Mesenchymal stem cell (in vitro differentiated cells and primary cell): ENCODE measurements at places on chromosomes 2 and 18.
A peak's percentile ranks its signal among the peaks of the same experiment; 100 is the strongest.

DNA sequence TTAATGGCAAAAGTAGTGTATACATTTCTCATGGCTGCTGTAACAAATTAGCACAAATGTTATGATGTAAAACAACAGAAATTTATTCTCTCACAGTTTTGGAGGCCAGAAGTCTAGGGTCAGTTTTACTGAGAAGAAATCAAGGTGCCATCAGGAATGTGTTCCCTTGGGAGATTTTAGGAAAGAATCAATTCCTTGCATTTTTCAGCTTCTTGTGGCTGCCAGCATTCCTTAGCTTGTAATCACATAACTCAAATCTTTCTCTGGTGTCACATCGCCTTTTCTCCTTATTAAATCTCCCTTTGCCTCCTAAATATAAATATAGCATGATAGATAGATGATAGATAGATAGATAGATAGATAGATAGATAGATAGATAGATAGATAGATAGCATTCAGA lies 307.0 kb upstream of the REG3G start:
- peak; percentile 31 for DNase-seq
- H3K27me3 ChIP-seq, result no peaks in the 10 kb centered on the region
- H3K4me3 ChIP-seq, result no peak overlapping the region
- peak overlapping the region; percentile 77 for H3K27ac ChIP-seq

- H3K4me3 ChIP-seq, result peak overlapping the region; percentile 47
- peaks cover 5% of the 10 kb centered on the region for H3K4me1 ChIP-seq
- DNase-seq, result no peak
- H3K27ac ChIP-seq, result no peak overlapping the region
Measured at GRCh38 chr2:128196026-128196425, 105.0 kb downstream of the UGGT1 start.

- H3K4me3 ChIP-seq, result no peak overlapping the region
- no peaks in the 10 kb centered on the region for H3K27me3 ChIP-seq
- peaks cover 14% of the 10 kb centered on the region for H3K4me1 ChIP-seq
- H3K36me3 ChIP-seq, result peaks cover 4% of the 10 kb centered on the region
Measured at GRCh38 chr2:120747706-120748105, 12.0 kb downstream of the GLI2 start.

DNA sequence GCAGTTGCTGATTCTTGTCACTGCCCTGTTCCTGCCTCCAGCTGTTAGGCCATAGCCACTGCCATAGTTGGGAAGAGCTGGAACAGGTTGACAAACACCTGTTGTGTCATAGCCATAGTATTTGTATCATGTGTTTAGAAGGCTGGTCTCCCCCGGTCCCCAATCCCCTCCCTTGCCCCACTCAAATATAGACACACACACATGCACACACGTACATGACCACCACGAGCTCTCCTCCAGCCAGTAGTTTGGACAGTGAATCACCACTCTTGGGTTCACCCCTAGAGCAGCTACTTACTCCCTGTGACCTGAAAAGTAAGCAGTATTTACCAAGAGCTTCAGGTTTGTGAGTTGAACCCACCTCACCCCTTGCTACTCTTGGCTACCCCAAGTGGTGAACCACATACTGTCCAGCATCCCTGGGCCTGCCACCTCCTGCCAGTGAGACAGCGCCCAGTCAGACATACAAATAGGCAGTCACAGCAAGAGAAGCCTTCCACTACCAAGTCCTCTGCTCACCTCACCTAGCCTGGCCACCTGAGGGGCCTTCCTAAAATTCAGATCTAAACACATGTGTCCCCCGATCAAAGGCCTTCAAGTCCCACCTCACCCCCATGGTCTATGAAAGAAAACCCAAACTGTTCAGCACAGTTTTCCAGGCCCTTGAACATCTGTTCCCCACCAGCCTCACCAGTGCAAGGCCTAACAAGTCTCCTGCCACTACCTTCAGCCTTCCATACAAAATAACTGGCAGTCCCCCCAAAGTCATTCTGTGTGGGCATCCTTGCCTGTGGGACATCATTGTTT lies 7.1 kb downstream of the PCBP1 start:
- H3K27me3 ChIP-seq, result no peaks in the 10 kb centered on the region
- H3K4me1 ChIP-seq, result no peaks in the 10 kb centered on the region
- H3K27ac ChIP-seq, result no peak overlapping the region
- H3K4me3 ChIP-seq, result no peak overlapping the region
- peaks cover 11% of the 10 kb centered on the region for H3K36me3 ChIP-seq

DNA sequence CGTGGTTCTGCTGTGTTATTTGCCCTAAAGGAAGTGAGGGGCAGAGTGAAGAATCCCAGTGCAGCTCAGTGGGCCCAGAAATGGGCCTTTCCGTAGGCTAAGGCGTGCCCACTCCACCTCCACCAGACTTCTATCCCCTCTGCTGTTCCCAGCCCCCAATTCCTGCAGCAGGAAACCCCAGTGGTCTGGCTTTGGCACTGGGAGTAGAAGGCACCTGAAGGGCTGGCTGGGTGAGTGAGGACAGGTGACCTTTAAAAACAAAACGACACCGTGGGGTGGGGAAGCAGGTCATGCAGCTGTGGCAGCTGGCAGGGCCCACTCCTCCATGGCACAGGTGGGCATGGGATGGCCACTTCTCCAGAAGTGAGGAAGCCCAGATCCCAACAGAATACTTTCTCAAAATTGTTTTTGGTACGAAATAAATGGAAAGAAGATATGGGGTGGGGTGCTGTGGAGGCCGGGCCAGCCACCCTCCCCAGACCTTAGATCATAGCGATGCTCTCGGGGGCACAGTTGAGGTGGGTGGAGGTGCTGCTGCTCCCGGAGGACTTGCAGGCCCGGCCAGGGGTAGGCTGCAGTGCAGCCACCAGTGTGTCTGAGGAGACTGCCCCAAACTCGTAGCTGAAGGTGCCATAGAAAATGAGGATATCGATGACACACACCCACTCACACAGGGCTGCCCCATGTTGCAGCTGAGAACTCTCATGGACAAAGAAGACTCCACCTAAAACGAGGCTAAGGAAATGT lies 3.2 kb downstream of the RNF181 start:
- no peak overlapping the region for H3K4me3 ChIP-seq
- H3K27me3 ChIP-seq, result no peaks in the 10 kb centered on the region
- H3K36me3 ChIP-seq, result peaks cover 42% of the 10 kb centered on the region
- H3K4me1 ChIP-seq, result peaks cover 34% of the 10 kb centered on the region
